ENCODE measurements at places on chromosomes 11 and 22.
A peak's percentile ranks its signal among the peaks of the same experiment; 100 is the strongest.

- DNase-seq, result no peak
Measured at GRCh38 chr11:19946681-19947080, 213.6 kb downstream of the DBX1 start.

DNA sequence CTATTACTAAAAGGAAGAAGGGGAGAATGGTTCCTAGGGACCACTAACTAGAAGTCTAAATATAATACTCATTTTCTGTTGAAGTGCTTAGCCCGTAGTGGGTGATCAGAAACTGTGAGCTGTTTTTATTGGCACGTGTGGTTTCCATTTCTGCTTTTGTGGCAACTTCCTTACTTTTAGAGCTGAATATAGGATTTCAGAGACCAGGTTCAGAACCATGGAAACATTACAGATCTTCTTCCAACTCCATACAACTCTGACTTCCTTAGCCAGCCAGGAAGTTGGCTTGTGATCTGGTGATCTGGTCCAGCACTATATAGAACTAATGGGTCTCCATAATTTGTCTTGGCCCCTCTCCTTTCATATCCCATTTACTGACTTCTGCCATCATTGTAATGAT, 2.6 kb upstream of the ME3 start:
- DNase-seq, result no peak

DNA sequence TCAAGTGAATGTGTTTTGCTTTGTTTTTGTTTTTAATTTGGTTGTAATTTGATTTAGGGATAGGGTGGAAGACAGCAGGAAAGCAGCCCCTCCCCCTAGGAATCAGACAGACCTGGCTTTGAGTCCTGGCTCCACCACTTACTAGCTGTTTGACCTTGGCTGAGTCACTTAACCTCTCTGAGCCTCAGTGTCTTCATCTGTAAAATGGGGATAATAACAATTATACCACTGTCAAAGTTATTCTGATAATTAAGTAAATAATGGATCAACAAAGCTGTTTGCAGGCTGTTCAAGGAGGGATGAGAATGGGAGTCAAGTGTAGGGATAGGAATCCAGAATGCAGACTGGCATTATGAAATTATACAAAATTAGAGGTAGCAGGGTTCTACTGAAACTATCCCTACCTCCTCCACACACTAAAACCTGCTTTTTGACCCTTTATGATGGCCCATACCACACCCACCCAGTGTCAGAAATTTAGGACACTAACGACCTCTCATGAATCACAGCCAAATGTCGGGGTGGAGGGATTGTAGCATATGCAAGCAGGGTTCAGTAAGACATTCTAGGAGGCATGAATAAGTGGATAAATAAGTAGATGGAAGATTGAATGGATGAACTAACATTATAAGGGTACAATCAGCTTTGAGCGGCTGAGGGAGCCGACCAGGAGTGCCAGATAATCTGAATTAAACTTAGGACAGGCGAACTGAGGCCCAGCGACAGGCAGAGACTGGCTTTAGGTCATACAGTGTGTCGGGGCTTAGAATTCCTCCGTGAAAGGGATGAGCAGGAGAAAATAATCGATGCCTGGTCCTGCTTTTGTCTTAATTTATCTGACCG, 974 bp downstream of the ANAPC15 start:
- DNase-seq, result no peak

- DNase-seq, result no peak
Measured at GRCh38 chr11:92758241-92758780, 211.1 kb upstream of the MTNR1B start.

GRCh38 chr11:67284811-67285540, 4.1 kb upstream of the ANKRD13D start:
- no peak for DNase-seq

- DNase-seq, result no peak
Measured at GRCh38 chr22:39212721-39213376, 31.9 kb downstream of the PDGFB start.

- no peak for DNase-seq
Measured at GRCh38 chr22:45429981-45430775, 16.7 kb downstream of the RIBC2 start.

DNA sequence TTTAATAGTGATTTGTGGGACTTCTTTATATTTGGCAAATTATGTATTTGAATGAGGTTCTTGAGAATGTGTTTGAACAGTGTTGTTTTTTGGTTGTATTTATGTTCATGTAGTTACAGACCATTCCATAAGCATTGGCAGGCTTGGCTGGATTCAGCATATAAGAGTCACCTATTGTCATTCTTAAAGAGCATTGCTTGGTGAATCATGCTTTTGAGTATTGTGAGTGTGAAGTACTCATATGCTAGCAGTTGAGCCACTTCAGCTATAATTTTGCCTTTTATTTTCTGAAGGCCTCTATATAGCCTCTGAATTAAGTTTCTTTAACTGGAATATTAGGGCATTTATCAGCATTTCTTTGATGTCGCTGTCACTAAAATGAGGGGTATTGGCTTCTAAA, 110.0 kb upstream of the GAL start:
- no peak for DNase-seq

- no peak for DNase-seq
Measured at GRCh38 chr11:126636911-126637794, 281.7 kb downstream of the ST3GAL4 start.

GRCh38 chr11:80146232-80146631, 705.4 kb upstream of the TENM4 start:
- no peak for DNase-seq

DNA sequence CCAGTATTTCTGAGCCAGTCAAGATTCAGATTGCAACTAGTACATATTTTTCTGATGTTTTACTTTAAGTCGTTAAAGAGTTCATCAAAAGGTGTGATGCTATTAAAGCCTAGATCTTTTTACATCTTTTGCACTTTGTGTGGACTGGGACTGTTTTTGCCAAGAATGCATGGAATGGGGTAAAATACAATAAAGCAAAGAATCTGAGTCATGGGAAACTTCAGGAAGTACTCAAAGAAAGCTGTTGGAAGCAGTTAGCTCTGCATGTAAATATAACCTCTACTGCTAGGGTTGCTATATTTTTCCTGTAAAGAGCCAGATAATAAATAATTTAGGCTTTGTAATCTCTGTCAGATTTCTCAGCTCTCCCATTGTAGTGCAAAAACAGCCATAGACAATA, 20.9 kb downstream of the ATXN10 start:
- no peak for DNase-seq

GRCh38 chr11:96943970-96944369, 554.2 kb downstream of the JRKL start:
- DNase-seq, result no peak

DNA sequence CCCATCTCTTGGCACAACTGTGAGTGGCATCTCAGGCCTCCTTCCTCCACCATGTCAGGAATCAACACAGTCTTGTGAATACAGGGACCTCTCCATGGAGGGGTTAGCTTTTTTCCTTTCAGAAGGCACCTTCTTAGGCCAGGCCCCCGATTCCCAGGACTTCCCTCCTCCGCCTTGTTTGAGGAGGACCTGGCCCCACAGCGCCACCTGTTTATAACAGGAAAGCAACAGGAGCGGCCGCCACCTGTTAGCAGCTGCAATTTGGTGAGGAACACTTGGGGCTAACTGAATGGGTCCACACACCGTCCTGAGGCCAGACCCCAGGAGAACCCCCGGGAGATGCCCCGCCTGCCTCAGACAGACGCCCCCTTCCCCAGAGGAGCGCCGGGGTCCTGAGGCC, 3.8 kb upstream of the PKP3 start:
- no peak for DNase-seq

GRCh38 chr11:74319139-74319816, 7.8 kb upstream of the P4HA3 start:
- no peak for DNase-seq

DNA sequence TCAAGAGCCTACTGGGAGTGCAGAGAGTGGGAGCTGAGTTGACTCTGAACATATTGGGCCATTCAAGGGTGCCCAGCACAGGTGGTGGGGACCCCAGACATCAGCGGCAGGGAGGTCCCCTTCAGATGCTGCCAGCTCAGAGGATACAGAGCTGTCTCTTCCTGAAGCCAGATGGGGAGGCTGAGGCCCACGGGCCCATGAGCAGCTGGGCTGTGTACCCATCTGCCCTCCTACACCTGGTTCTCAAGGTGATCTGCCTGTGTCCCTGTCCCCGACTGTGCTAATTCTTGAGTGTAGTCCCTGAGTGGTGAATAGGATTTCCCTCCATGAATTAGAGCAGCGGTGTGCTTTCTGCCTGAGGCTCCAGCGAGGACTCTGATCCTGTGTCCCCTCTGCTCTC, 76.3 kb downstream of the MICAL2 start:
- DNase-seq, result no peak

GRCh38 chr22:31605851-31606585, 56.0 kb downstream of the PISD start:
- DNase-seq, result no peak

- DNase-seq, result no peak
Measured at GRCh38 chr11:124943254-124943616, 7.4 kb upstream of the HEPACAM start.

DNA sequence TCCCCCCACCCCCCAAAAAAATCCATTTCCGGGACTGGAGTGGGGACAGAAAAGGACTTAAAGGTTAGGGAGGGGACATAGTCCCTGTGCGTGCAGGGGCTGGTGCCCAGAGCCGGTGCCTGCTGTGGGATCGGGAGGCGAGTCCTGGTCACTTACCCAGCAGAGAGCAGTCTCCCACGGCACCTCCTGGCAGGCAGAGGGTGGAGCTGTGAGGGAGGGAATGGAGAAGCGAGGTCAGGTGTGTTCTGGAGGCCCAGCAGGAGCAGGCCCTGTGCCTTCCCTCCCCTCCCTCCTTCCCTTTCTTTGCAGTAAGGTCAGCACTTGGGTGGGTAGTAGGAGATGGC, 28.4 kb downstream of the SHANK3 start:
- DNase-seq, result no peak

DNA sequence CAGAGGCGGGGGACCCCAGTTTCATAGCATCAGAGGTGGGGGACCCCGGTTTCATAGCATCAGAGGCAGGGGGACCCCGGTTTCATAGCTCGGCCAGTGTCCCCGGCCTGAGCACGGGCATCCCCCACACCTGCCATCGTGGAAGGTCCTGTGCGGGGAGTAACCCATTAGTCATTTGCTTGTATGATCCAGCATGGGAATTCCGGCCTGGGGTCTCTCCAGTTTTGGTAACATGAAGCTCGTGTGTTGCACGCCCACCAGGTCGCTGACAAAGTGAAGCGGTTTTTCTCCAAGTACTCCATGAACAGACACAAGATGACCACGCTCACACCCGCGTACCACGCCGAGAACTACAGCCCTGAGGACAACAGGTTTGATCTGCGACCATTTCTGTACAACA, 29.0 kb upstream of the KRTAP5-7 start:
- no peak for DNase-seq

DNA sequence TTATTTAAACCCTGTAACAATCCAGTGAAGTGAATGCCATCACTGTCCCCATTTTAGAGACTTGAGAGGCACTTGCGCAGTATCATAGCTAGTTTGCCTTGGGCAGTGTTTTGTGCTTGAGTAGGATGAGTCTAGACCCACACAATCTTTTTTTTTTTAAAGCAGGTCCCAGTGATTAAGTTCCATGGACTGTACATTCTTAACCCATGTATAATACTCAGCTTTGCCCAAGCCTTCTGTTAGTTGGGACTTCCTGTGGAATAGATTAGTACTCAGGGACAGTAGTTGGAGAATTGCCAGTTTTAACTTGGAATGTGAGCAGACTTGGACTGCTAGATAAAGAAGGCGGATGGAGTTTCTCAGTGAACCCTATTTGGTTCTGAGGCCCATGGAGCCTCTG, 108.6 kb upstream of the RASSF10 start:
- DNase-seq, result no peak

- no peak for DNase-seq
Measured at GRCh38 chr11:10752061-10752460, 1.0 kb downstream of the CTR9 start.

DNA sequence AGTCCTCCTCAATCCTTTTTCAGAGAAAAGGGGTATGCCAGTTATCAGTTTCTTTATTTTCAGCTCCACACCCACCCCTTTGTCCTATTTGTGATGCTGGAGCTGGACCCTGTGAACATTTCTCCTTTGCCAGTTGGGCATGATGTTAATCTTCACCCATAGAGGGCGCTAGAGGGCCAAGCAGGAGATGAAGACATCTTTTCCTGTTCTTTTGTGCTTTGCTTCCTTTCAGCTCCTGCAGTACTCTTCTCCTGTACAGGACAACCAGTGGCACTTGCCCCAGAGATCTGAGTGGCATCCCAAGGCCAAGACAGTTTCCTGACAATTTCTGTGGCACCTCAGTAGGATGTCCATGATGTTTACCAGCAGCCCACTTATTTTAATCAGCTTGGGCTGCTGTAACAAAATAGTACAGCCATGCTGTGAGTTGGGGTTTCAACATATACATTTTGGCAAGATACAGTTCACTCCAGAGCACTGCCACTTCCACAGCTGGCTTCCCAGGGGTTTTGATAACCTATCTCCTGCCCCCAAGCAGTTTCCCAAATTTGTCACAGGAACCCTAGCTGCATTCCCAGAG, 4.6 kb downstream of the SAA2 start:
- peak; percentile 20 for DNase-seq

GRCh38 chr11:78740199-78741071, 165.8 kb upstream of the NARS2 start:
- no peak for DNase-seq

- no peak for DNase-seq
Measured at GRCh38 chr11:1410366-1411291, 20.9 kb downstream of the BRSK2 start.

- no peak for DNase-seq
Measured at GRCh38 chr11:62860835-62861563, 19.7 kb upstream of the SLC3A2 start.

- DNase-seq, result no peak
Measured at GRCh38 chr11:14544611-14545010, 24.4 kb upstream of the PSMA1 start.

DNA sequence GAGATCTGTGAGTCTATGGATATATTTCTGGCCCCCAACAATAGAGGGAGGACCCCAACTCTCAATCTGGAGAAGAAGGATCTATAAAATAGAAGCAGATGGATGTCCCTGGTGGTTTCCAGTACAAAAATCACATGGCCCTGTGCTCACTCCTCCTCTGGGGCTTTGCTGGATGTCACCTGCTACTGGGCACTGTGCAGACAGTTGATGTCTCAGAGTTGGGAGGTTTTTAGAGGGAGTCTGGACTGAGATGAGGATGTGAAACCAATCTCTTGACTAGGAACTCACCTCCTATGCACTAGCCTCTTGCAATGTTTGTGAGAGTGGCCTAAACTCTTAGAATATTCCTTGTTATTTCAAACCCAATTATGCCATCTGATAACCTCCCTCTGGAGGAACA, 107.2 kb downstream of the SCN3B start:
- no peak for DNase-seq

DNA sequence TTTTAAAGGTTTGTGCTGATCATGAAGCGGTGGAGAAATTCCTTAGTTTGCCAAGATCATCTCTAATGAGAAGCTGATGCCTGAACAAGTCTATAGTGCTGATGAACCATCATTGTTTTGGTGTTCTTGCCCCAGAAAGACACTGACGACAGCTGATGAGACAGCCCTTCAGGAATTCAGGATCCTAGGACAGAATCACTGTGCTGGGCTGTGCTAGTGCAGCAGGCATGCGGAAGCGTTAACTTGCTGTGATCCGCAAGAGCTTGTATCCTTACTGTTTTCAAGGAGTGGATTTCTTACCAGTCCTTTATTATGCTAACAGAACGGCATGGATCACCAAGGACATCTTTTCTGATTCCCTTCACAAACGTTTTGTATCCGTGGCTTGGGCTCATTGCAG, 104.1 kb downstream of the TBC1D22A start:
- no peak for DNase-seq

- no peak for DNase-seq
Measured at GRCh38 chr22:16970446-16970845, 37.6 kb downstream of the GAB4 start.
